Stimulated activated CD8-positive, alpha-beta memory T cell treated with anti-CD3 and anti-CD28 coated beads, Interleukin-7, amount 100 ng/mL, for 4 hours (primary cell): ENCODE measurements at places on chromosomes 5 and 9.

GRCh38 chr9:37429441-37430285, 7.2 kb downstream of the GRHPR start:
- no peak for DNase-seq

DNA sequence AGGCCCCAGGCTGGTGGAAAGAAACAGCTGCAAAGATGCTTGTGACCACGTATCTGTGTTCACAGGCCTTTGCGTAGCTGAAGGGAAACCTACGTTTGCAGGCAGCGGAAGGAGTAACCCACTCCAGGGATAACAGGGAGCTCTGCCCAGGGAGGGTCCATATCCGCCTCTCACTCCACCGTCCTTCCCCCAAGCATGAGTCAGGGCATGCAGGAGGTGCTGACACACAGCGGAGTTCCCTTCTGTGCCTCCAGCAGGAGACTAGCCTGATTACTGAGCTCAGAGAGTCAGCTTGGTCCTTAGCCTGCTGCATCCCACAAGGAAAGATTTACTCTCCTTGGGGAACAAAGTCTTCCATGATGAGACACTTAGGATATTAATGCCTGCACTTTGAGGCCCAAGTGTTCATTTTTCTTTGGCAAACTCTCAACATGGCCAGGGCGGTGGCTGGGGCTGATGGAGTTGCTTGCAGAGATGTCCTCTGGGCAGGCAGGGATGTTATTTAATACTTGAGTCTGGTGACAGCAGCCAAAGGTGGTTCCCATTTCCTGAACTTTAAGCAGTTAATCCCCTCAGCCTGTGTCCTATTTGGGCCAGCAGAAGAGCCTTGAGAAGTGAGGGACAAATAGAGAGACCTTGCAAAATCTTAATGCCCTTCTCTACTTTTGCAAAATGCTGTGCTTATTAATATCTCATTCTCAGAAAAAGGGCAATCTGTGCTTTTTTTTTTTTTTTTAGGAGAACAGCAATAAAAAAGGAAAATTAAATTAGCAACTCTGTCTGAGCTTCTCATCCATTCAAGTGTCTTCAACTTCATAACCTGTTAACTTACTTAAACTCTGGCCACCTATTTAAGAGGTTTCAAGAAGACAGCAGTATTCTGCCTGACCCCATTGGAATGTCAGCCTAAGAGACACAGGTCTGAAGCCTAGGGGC, 222.1 kb downstream of the HSPA4 start:
- DNase-seq = no peak

- no peak for DNase-seq
Measured at GRCh38 chr5:66643387-66643786, 47.2 kb downstream of the MAST4 start.

DNA sequence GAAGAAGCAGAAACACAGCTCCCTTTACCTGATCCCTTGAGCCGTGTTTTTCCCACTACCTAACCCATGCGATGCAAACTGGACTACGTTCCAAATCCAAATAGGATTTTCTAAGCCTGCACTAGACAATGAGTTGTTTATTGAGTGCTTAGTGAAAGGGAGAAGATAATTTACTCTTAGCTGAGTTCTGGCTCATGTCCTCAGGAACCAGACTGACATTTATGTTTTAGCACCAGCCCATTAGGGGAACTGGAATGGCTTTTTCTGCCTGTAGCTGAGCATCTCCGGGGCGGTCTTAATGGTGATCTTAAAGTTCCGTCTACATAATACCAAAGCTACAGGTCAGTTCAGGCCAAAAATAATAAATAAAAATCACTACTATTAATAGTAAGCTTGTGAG, 81.5 kb downstream of the SH3TC2 start:
- DNase-seq = no peak

GRCh38 chr9:118976160-118976559, 393.1 kb downstream of the BRINP1 start:
- DNase-seq = no peak

DNA sequence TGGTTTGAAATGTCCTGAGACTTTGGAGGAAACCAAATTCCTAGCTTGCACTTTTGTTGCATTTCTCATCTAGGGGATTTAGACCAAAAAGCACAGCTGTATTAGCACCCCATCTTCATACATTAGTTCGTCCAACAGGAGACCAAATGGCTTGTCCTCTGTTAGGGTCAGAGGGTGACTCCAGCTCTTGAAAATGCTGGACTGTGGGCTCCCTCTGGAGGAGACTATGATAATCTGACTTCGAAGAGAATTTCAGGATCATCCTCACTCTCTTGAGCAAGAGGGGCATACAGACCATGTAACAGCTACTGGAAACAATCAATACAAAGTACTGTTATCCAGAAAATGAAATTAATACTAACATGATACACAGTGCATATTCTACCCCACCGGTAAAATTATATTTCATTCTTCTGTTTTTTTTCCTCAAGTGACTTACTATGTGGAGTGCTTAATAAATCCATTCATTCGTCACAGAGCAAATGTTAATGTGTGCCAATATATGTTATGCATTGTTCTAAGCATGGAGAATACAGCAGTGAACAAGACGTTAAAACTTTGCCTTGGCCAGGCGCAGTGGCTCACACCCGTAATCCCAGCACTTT, 63.7 kb upstream of the PPP2CA start:
- DNase-seq = peak; percentile 7

GRCh38 chr5:67887748-67888161, 327.8 kb upstream of the PIK3R1 start:
- DNase-seq = no peak
